ENCODE measurements at places on chromosomes 7 and 10. TPM values are rescaled to one million over a fixed set of nuclear protein-coding genes. Genes with fewer than 3 reads are reported as not detected.

The TEX36 gene
- total RNA-seq = not detected

The AASS gene
- total RNA-seq = 10.7 TPM

DNA sequence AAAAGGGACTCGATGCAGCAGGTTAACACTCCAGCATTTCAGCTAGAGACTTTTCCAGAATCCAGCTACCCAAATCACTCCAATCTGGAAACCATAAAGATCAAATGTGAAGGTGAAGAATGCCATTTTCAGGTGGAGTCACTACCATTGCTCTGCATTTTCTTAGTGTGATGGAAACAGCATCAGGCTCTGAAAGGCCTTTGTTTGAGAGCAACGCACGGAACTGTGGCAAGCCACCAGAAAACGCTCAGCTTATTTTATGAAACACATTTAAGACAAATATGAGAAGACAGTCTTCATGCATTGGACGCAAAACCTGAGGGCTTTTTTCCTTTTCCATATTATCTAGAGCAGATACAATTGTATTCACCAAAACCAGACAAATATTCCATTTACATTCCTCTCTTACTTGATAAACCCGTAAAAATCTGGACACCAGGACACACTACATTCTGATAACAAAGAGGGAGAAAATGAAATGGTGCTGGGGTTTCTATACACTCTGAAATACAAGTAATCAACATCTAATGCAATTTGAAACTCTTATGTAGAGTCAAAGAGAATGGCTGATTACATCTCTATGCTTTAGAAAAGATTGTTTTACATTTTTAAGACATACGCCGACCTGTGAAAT lies 99.1 kb downstream of the NRP1 start:
- no peak for DNase-seq

The LIPM gene
- not detected for total RNA-seq

The LRGUK gene
- not detected for total RNA-seq

The CPXM2 gene
- total RNA-seq = not detected

The VAX1 gene
- total RNA-seq = not detected

- DNase-seq = no peak
These were observed 34.0 kb upstream of the SFTPD start for GRCh38 chr10:79982861-79983260.

DNA sequence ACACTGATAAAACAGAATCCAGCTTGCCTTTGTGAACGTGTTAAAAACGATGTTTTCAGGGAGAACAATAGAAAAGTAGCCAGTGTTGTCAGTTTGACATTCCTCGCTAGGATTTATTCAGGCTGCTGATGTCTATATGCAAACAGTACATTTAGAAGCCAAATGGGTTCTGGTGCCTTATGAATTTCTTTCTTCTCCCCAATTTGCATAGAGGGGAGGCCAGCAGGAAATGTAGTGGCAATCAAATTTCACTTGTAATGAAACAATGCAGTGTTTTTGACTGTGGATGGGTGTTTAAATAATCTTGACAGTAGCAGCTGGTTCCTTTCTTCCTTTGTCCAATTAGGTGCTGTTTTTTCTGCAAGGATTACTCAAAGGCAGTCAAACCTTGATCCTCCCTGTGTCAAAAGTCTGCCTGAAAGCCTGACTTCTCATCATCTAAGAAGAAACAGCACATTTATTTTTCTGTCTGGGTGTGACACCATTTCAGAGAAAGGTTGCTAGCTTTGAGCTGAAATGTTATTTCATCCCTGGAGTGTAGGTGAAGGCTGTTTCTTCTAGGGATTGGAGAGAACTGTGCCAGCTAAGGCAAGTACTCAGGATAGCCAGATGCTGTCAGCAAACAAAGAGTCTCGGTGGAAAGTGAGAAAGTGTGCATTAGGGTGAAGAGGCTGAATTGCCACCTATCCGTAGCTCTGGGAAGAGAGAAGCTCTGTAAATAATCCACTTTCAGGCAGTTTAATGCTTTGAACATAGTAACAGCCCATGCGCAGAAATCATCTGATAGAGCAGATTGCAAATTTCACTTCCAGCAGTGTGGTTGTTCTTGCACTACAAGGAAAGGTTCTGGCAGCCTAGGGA lies 36.6 kb upstream of the ZNRF2 start:
- DNase-seq = no peak

DNA sequence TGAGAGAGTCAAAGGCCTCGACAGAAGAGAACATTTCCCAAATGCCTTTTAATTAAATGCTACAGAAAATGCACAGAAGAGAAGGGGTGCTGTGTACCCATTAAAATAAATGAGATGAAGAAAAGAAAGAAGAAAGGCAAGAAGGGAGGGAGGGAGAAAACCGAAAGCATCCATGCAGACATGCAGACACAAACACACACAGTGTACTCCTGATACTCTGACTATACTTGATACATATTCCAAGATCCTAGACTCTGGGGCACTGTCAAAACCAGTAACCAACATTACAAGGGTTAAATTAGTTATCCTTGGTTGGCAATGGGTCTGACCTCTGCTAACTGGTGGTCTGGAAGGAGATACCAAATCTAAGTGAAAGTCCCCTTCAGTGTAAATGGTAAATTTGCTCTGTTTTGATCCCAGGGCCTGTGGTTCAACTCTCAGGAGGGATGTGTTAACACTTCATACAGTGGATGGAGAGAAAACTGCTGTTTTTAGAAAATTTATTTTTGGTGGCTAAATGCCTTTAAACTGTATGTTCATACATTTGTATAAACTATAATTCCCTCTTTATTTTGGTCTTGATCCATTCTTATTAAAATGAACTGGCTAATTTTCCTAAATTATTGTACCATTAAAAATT lies 241.3 kb downstream of the GLI3 start:
- no peak for DNase-seq

The ASB10 gene
- not detected for total RNA-seq

The TMEM229A gene
- not detected for total RNA-seq

- DNase-seq = no peak
These were observed 387.5 kb upstream of the GALNT17 start for GRCh38 chr7:70744492-70744891.

The PANK1 gene
- total RNA-seq = 5.0 TPM

GRCh38 chr7:140744005-140744404 lies 47.5 kb downstream of the NDUFB2 start:
- DNase-seq = no peak

DNA sequence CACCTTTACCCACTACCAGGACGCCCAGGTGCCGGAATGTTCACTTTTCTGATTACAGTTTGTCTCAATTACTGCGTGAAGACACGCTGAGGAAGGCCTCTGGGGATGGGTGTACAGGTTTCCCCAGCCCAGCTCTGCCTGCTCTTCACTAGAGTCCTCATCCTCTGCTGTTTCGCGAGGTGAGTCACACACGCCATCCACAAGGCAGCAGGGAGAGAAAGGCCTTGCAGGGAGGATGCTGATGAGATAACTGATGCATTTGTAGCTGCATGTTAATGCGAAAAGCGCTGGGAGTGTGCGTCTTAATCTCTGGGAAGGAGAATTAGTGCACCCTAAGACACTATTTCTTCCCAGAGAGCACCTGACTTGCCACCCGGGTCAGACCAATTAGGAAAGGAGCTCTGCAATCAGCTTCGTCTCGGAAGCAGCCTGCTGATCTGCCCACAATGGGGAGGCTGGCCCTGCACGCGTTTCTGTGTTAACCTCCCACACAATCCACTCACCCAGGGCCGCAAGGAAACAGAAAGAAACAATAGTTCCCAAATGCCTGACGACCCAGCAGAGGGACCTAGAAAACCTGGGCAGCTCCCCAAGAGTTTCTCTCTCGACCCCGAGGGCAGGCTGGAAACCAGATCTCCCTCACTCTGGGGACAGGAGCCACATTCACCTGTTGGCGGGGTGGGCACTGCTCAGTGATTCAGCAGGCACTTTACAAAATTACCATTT lies 578.7 kb downstream of the GLRX3 start:
- DNase-seq = no peak

DNA sequence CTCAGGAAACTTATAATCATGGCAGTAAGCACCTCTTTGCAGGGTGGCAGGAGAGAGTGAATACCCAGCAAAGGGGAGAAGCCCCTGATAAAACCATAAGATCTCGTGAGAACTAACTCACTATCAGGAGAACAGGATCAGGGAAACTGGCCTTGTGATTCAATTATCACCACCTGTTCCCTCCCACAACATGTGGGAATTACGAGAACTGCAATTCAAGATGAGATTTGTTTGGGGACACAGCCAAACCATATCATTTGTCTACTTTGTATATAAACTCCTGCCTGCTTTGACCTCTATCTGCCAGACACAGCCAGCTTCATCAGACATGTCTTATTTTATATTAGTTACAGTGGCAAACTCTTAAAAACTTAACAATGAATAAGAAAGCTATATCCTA lies 50.4 kb downstream of the ARMC3 start:
- no peak for DNase-seq

The ITPRID1 gene
- total RNA-seq = not detected

DNA sequence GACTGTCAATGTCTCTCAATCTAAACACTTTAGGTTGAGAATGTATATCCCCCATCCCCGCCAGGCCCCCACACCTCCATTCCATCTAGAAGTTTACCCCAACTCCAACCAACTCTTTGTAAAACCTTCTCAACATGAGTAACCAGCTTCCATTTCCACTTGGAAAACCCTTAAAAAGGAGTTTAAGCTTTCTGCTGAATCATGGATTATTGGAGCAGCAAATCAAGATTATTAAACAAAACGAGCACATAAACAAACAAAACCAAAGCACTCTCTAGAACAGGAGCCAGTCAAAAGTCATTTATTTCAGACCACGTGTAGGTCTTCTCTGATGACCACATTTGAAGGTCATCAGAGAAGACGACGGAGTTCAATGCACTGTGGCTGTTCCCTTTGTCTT lies 213.5 kb downstream of the FANK1 start:
- DNase-seq = no peak

The ZMIZ2 gene
- total RNA-seq = 11.9 TPM

GRCh38 chr10:120174491-120174890 lies 282.0 kb downstream of the SEC23IP start:
- DNase-seq = no peak

DNA sequence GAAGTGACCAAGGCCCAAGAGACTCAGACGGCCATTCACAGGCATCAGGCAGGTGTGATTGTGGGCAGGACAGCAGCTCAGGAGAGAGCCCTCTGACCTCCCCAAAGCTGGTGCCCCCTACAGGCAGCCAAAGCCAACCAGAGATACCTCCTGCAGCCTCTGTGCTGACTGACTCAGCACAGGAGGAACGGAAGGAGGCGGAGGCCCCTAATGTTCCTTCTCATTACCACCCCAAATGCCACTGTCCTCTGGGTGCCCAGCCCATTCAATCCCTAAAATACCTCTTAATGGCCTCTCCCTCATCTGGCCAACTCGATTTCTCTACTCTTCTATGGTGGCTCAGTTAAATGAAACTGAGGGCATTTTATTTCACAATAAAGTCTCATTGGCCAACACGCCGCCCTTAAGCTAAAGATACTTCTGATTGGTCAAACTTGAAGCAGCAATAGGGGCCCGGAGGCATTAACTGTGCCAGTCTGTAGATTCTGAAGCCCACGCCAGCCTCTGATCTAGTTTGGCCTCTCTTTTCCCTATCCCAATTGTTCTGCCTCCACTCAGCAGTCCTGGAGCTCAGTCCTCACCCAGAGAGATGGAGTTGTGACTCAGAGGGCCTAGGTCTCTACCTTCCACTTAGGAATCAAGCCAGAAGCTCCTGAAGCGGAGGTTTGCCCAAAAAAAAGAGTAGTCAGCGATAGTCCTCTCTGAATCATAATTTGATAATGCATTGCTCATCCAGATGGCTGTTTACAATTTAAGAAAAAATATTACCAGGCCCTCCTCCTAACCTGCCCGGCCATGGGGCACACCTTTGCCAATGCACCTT lies 1.2 kb downstream of the CYREN start:
- peak; percentile 44 for DNase-seq

DNA sequence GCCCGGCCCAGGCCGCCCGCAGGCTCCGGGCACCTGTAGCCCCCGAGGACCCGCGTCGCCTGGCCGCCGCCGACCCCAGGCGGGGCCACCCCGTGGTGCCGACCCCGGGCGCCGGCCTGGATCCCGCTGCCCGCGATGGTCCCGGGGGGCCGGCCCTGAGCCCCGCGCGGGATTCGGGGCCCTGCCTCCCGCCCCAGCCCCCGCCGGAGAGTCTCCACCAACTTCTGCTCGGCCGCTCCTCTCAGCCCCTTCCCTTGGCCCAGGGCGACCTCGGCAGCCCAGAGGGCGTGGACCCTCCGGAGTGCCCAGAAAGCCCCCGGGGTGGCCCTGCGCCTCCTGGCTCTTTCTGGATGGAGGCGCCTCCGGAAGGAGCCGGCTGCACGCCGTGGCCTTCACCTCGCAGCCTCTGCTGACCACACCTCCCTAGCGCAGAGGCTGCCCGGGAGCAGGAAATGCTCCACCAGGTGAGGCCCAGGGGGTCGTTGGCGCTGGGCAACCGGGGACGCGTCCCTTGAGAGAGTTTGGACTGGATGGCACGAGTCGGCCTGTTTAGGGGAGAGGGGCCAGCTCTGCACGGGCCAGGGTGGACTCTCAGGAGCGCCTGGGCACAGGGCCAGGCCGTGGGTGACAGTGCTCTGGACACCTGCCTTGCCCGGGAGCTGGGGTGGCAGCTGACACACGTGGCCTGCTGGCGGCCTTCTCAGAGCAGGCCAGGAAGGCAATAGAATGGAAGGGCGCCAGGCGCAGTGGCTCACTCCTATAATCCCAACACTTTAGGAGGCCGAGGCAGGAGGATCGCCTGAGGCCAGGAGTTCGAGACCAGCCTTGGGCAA lies 529 bp downstream of the ZNF853 start:
- no peak for DNase-seq

The MEOX2 gene
- total RNA-seq = not detected

GRCh38 chr10:26044141-26044749 lies 110.2 kb downstream of the MYO3A start:
- DNase-seq = no peak
